ENCODE measurements at places on chromosomes 2 and 18. TPM values are rescaled to one million over a fixed set of nuclear protein-coding genes. Genes with fewer than 3 reads are reported as not detected.

- H3K27me3 ChIP-seq, result no peaks in the 10 kb centered on the region
- H3K4me3 ChIP-seq, result no peak overlapping the region
- no peaks in the 10 kb centered on the region for H3K4me1 ChIP-seq
- no peak for DNase-seq
- no peak overlapping the region for H3K27ac ChIP-seq
These were observed 19.2 kb upstream of the ASXL2 start for GRCh38 chr2:25897506-25897905.

- no peaks in the 10 kb centered on the region for H3K27me3 ChIP-seq
- no peak for DNase-seq
- no peaks in the 10 kb centered on the region for H3K36me3 ChIP-seq
- no peaks in the 10 kb centered on the region for H3K4me1 ChIP-seq
These were observed 65.2 kb upstream of the MGAT4A start for GRCh38 chr2:98795891-98796676.

- no peaks in the 10 kb centered on the region for H3K4me1 ChIP-seq
- no peaks in the 10 kb centered on the region for H3K27me3 ChIP-seq
- no peaks in the 10 kb centered on the region for H3K36me3 ChIP-seq
- H3K4me3 ChIP-seq, result no peak overlapping the region
- no peak for DNase-seq
- H3K27ac ChIP-seq, result no peak overlapping the region
These were observed 84.3 kb downstream of the PPP1R1C start for GRCh38 chr2:182069908-182070307.

DNA sequence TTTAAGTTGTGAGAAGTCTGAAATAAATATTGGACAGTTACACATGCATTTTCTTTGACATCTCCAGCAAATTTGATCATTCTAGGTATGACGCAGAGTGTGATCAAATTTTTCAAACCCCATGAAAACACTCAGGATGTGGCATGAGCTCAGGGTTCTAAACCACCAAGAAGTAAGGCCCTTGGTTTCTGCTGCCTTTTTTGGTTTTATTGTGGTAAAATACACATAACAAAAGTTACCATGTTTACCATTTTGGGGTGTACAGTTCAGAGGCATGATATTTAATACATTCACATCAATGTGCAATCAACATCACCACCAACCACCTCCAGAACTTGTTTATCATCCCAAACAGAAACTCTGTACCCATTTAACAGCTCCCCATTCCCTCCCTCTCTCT lies 64.3 kb upstream of the TTN start:
- no peaks in the 10 kb centered on the region for H3K27me3 ChIP-seq
- H3K36me3 ChIP-seq, result no peaks in the 10 kb centered on the region
- no peak for DNase-seq
- H3K27ac ChIP-seq, result no peak overlapping the region
- no peak overlapping the region for H3K4me3 ChIP-seq
- H3K4me1 ChIP-seq, result no peaks in the 10 kb centered on the region

DNA sequence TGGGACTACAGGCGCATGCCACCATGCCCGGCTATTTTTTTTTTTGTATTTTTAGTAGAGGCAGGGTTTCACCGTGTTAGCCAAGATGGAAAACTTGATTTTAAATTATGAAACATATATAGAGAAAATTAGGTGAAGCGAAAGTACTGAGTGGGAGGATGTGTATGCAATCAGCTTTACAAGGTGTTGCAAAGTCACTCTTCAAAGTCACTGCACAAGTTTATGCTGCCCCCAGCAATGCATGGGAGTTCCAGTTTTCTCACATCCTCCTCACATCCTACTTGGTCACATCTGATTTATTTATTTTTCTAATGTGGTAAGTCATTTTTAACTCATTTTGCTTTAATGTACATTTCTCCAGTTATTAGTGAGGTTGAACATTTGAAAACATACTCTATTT lies 49.2 kb upstream of the CHN1 start:
- no peaks in the 10 kb centered on the region for H3K27me3 ChIP-seq
- H3K36me3 ChIP-seq, result no peaks in the 10 kb centered on the region
- H3K4me3 ChIP-seq, result no peak overlapping the region
- no peak overlapping the region for H3K27ac ChIP-seq

DNA sequence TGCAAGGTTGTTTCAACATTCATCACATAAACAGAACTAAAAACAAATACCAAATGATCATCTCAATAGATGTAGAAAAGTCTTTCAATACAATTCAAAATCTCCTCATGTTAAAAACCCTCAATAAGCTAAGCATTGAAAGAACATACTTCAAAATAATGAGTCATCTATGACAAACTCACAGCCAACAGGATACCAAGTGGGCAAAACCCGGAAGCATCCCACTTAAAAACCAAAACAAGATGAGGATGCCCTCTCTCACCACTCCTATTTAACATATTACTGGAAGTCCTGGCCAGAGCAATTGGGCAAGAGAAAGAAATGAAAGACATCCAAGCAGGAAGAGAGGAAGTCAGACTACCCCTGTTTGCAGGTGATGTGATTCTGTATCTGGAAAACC lies 992.2 kb upstream of the PIK3C3 start:
- DNase-seq, result no peak
- H3K4me3 ChIP-seq, result no peak overlapping the region
- H3K27me3 ChIP-seq, result no peaks in the 10 kb centered on the region
- no peaks in the 10 kb centered on the region for H3K4me1 ChIP-seq
- H3K27ac ChIP-seq, result no peak overlapping the region

The TCF7L1 gene
- 8.4 TPM for total RNA-seq

The LRP2 gene
- not detected for total RNA-seq

All from tibial nerve (tissue), 4 donors.